Body of pancreas (tissue), 4 donors: ENCODE measurements at places on chromosomes 12 and 14.

GRCh38 chr12:68267892-68268396, 14.5 kb upstream of the IL22 start:
- no peak for DNase-seq

DNA sequence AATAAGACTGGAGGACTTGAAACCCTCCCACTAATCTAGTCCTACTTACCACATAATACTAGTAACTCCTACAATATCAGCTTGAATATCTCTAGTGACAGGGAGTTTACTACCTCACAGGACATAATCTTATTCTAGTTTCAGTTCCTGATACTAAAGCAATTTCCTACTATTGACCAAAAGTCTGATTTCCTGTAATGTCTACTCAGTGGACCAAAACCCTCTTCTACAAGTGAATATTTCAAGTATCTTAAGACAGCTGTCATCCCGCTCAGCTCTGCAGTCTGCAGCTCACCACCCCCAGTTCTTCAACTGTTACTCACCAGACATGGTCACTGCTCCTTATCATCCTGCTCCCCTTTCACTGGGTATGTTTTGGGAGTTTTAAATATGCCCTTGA, 70.8 kb upstream of the TMCC3 start:
- no peak for DNase-seq

DNA sequence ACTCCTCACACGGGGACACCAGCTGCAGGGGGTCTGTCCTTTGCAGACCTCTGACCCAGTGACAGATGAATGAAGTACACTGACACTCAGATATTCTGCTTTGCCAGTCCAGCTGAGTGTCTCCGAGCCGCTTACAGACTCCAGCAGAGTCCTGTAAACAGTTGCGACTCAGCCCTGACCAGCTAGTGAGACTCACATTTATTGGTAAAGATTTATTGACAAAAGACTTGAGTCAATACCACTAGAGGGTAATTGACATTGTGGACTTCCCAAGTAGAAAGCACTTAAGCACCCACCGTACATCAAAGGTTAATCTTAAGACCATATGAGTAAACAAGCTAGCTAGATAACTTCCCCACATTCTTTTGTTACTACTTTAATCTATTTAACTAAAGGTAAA, 9.8 kb upstream of the FKBP4 start:
- no peak for DNase-seq

- no peak for DNase-seq
Observed at GRCh38 chr12:118851891-118852290, 129.4 kb upstream of the SRRM4 start.

- DNase-seq, result peak; percentile 14
Observed at GRCh38 chr12:8912914-8913313, 1.4 kb upstream of the PHC1 start.

DNA sequence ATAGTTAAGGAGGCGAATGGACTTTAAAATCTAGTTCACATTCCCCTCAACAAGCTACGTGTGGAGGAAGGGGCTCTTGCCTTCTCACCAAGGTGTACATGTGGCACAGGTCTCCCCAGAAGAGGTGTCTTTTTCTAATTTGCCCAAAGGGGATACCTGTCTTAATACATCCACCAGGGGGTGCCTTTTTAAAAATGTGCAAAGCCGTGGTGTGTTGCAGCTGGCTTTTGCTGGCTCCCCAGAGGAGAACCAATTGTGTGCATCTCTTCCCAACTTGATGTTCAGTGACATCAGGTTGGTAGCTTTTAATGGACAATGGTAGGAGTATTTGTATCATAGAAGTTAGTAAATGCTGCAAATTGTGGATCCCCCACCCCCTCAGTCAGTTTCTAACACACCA, 33.8 kb downstream of the CREBL2 start:
- peak; percentile 32 for DNase-seq

GRCh38 chr14:50345846-50346422, 33.8 kb downstream of the DMAC2L start:
- no peak for DNase-seq

DNA sequence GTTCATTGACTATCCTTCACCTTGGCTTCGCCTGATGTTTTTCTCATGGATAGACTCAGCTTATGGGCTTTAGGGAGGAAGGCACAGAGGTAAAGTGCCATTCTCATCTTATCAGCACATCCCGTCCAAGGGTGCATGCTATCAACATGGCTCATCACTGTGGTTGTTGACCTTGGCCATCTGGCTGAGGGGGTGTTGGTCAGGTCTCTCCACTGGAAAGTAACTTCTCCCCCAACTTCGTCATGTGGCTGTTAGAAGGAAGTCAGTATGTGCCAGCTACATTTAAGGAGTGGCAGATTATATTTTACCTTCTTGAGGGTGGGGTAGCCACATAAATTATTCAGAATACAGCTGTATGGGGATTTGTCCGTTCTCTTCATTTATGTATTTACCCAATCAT, 68.9 kb downstream of the EML1 start:
- no peak for DNase-seq

DNA sequence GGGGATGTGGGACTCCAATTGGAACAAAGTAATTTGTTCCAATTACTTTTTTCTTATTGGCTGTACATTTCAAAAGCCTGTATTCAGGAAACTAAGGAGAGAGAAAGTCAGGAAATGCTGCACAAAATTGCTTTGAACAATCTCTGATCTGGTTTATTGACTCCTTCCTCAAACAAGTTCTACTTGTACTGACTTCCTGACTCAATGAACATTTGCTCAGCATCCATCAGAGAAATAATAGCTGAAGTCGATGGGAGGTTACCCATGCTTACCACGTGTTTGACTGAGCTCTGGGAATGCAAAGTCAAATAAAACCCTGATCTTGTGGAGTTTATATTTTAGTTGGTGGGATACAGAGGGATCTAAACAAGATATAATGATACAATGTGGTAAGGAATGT, 15.4 kb upstream of the C12orf75 start:
- DNase-seq, result no peak

GRCh38 chr14:103288076-103288766, 45.8 kb upstream of the EIF5 start:
- DNase-seq, result no peak

GRCh38 chr14:88947646-88948598, 123.5 kb downstream of the TTC8 start:
- no peak for DNase-seq
